ENCODE measurements at places on chromosomes 2 and 18. TPM values are rescaled to one million over a fixed set of nuclear protein-coding genes. Genes with fewer than 3 reads are reported as not detected.
A peak's percentile ranks its signal among the peaks of the same experiment; 100 is the strongest.

DNA sequence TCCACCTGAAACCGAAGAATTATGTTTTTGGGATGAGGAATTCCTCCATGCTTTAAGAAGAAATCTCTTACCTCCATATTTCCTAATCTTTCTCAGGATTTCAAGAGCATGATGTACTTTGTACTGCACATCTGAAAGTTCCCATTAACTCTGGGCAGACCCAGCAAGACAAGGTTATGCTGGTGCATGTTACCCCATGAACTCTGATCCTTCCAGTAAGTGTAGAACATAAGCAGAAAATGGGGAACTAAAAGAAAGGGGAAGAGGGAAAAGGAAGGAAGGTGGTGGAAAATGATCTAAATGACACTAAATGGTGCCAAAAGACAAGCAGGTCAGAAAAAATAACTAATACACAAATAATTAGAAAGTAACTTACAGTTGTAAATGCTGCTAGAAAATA, 50.7 kb downstream of the STRN start:
- DNase-seq = no peak

DNA sequence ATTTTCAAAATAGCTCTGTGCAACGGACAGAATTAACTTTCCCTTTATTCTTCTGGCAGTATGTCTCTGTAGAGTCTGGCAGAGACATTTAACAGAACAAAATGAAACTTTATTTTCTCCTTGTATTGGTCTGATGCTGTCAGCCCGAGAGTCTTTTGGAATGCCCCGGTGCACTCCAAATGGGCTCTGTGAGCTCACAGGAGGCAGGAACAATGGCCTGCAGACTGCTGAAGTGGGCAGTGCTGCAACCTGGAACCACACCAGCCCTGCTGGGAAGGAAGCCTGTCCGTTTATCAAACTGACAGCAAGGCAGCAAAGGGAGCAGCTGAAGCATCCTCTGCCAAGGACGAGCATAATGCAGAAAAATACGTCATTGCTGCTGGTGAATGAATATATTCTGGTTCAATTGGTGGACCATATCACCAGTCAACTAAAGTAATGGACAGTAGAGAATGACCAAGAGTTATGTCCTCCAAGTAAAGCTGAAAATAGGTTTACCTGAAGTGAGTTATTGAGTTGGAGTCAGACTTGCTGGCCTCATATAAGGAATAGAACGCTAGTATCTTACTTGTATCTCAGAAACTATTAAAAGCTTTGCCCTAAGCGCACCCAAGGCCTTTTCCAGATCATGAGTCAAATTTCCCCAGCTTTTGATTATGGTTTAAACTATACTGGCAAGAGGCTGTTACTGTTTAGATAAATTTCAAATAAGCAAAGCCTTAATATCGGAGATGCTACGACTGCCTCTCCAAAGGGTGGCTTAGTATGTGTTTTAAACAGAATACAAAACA, 207.6 kb upstream of the TANK start:
- peak; percentile 77 for DNase-seq

DNA sequence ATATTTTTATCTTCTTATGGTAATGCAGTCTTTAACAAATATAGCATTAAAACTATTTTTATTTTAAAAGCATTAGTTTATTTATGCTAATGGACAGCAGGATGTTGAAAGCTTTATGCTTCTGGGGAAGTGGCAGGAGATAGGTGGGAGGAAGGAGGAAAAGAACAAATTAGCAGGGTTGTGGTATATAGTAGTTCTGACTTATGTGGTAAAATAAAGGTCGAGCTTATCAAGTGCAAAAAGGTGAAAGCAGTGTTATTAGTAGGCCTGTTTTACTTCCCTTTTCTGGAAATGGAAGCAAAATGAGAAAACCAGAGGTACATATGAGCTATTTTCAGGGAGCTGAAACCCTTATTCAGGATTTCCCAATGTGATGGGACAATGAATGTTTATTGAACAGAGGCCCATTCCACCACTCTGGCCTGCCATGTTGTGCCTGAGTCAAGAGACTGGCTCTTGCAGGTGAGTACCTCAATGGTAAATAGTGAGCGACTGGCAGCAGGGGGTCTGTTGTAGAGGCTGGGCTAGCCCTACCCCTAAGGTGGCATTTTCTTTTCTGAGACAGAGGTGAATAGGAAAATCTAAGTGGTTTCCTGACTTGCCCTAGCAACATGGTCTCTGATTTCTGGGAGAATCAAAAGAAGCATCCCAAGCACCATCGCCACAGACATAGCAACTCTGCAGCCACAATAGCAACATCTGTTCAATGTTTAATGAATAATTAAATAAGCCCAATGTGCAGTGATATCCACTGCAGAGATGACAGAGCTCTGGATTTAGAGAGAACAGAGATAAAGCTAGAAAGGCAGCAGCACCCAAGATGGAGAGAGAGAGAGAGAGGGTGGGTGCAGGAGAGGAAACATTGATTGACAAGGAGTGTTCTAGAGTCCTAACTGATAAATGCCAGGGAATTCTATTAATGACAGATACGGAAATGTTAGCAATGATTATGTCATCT, 119.7 kb downstream of the UPP2 start:
- no peak for DNase-seq

- no peak for DNase-seq
Measured at GRCh38 chr2:74944987-74945787, 13.3 kb upstream of the POLE4 start.

GRCh38 chr2:43323857-43324256, 97.5 kb upstream of the ZFP36L2 start:
- no peak for DNase-seq

DNA sequence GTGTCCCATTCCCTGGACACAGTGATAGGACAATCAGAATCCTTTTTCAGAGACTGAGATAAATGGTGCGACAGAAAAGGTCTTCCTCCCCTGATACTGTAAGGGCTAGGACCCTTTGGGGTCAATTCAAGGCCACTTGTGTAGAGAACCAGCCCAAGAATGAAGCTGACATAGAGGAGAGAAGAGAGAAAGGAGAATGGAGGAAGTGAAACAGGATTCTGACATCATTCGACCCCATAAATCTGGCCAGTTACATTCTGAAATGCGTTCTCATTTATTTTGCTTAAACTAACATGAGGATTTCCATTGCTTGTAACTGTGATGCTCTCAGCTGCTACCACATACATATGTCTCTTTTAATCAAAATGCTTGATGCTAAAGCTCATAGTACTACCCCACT, 148.1 kb downstream of the TMEM163 start:
- DNase-seq = no peak

GRCh38 chr2:222595581-222595980, 60.3 kb downstream of the FARSB start:
- no peak for DNase-seq

CDH20 gene
- 0.08 TPM for total RNA-seq

GRCh38 chr2:207035875-207036274, 96.6 kb downstream of the CPO start:
- no peak for DNase-seq

DNA sequence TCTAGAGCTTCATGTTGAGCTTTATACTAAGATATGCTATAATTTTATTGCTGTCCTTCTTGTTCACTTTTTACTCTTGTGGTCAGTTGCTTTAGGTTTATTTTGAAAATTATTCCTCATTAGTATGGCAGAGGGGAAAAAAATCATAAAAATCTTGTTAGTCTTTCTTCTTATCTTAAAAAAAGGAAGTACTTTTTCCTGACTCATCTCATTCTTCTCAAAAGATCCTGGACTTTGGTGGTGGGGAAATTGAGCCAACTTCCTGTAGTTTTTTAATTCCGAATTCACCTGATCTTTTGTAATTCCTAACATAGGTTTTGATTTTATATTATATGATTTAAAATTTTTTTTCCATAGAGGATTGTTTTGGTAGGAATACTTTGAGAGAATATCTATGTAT, 3.8 kb downstream of the SLC4A1AP start:
- no peak for DNase-seq

GRCh38 chr2:215677481-215677880, 241.6 kb upstream of the FN1 start:
- DNase-seq = no peak

All from cardiac septum (tissue), 1 donor.